Hematopoietic multipotent progenitor cell treated with erythropoietin and hydrocortisone succinate and interleukin-3 and kit ligand, for 17 days (in vitro differentiated cells): ENCODE measurements at places on chromosomes 12 and 14.

- DNase-seq, result no peak
These were observed 52.4 kb downstream of the PAPLN start for GRCh38 chr14:73289729-73290128.

GRCh38 chr12:74586251-74586650 is 48.6 kb downstream of the ATXN7L3B start:
- no peak for DNase-seq

DNA sequence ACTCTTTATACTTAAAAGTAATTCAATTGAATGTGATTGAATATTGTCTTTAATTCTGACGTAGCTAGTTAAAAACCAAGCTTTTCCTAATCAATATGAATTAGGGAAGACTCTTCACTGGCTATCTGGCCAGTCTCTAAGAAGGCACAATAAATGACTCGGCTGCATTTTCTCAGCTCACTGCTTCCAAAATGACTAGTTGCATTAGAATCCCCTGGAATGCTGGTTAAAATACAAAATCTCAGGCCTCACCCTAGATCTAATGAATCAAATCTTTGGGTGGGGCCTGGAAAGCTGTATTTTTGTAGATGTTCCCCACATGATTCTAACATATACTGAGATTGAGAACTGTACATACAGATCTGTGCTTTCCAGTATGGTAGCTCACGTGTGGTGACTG is 242.1 kb downstream of the CHST11 start:
- DNase-seq, result no peak

DNA sequence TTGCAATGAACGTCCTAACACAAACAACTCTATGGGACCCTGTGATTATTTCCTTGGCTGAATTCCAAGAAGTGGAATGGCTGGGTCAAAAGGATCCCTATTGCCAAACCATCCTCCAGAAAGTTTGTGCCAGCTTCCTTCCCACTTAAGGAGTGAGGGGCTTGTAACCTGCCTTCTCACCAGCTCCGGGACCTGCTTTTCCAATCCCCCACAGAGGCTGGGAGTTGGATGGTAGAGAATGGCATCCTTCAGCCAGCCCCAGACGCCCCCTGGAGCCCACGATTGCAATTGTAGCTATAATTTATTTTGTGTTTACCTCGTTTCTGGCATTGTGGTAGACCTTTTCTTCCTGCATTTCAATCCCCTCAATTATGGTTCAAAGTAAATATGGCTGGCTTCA is 9.7 kb upstream of the ZDHHC22 start:
- DNase-seq, result no peak

GRCh38 chr12:126747530-126748149 is 1519.3 kb upstream of the TMEM132C start:
- peak; percentile 57 for DNase-seq

DNA sequence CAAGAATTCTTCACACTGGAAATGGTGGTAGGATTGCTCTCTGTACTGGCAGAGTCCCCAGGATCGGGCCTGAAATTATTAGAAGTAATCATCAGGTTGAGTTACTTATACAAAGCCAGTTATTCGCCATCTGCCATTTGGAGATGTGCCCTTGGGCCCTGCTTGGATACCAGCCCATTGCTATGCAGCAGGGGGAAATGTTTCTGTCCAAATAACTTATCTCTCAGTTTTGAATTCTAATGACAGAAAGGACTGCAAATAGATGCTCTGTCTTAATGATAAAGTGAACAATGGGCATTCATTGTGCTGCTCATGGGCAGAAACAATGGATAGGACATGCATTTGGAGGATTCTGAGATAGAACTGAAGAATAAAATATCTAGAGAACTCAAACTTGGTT is 139.1 kb upstream of the PELI2 start:
- DNase-seq, result no peak

DNA sequence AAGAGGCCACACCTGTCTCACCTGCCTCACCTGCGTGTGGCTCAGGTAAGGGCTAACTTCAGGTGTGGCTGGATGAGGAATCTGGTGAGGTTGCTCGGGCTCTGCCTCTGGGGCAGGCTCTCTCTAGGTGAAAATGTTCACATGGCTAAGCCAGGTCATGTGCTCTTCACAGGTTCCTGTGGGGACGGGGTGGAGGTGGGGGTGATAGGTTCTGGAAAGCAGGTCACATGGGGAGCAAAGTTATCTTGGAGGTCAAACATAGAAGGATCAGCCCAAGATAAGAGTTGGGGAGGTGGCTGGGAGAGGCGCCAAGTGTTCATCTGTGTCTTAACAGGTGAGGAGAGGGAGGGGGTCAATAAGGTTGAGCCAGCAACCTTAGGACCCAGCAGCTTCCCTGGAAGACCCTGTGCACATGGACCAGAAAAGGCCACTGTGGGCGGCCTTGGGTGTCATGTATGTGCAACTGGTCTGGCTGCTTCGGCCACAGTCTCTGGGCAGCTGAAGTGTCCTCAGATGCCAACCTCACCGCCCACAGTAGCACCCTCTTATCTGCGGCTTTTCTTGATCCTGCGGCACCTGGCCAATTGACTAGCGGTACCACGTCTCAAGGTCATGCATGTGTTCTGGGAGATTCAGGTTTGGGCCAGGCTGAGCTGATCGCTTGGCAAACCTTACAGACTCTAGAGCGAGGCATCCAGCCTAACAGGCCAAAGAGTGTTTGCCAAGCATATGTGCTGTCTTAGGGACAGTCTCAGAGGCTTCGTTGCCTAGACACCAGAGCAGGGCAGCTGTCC is 60.5 kb downstream of the CACNA1C start:
- no peak for DNase-seq

DNA sequence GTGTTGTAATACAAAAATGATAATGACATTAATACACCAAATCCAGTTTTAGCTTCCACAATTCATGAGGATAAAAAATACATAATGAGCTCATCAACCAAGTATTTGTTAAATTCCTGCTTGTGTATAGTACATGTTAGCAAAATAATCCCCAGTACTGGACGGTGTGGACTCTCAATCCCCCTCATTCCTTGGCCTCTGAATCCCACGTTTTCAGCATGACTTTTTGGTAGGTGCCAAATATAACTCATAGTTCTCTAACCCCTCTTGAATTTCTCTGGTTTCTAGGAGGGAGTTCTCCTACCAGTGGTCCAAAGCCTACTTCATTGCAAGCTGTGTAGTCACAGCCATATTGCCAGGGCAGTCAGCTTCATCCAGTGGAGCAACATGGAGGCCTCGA is 41.4 kb upstream of the EPS8 start:
- no peak for DNase-seq

- DNase-seq, result no peak
These were observed 22.3 kb upstream of the PHC1 start for GRCh38 chr12:8891976-8892375.

DNA sequence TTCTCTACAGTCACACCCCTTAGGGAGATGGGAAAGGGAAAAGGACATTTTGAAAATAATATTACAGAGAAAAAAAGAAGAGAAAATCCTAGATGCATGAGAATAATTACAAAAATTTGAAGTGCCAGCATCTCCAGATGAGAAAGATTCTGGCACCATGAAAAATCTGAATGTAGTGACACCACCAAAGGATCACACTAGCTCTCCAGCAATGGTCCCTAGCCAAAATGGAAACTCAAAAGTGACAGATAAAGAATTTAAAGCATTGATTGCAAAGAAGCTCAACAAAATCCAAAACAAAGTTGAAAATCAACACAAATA is 27.4 kb upstream of the GARIN6 start:
- no peak for DNase-seq

DNA sequence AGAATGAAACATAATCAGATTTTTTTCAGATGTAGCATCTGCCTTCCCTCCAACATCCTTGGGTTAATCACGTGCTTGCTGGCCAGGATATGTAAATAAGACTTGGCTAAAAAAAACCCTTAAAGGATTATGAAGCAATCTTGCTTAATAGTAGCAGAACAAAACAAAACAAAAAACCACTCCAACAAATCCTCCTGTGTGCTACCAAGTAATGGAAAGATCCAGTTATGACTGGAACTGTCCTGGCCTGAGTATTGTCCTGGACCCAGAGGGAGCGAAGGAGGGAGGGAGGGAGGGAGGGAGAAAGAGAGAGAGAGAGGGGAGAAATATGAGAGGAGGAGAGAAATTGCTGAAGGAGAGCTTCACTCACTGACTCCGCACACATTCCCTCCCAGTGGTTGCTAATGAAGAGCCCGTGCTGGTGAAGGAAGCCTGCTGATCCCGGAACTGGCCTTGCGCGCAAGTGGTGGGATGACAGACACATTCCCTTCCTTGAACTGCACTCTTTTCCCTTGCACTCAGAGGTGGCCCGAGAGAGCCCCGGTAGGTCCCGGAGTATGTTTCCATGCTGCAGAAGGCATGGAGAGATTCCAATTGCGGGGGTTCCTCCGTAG is 57.2 kb downstream of the HMGA2 start:
- peak; percentile 44 for DNase-seq

DNA sequence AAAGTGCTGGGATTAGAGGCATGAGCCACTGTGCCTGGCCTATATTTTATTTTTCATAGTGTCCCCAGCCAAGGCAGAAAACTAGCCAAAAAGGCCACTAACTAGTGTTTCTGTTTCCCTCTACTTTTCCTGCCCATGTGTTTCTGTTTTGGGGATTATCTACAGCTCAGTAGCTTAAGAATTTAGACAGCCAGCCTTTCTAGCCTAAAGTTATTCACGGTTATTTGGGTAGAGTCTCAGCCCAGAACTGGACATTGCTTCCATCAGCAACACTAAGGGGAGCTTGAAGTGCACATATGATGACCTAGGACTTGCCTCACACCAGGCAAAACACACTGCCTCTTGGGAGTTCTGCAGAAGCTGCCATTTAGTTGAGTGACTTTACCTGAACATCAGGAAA is 17.9 kb downstream of the PROX2 start:
- DNase-seq, result no peak

GRCh38 chr14:68651652-68652432 is 141.0 kb downstream of the ZFP36L1 start:
- DNase-seq, result no peak
